GM12864 (cell line): ENCODE measurements at places on chromosomes 4 and X.
A peak's percentile ranks its signal among the peaks of the same experiment; 100 is the strongest.

DNA sequence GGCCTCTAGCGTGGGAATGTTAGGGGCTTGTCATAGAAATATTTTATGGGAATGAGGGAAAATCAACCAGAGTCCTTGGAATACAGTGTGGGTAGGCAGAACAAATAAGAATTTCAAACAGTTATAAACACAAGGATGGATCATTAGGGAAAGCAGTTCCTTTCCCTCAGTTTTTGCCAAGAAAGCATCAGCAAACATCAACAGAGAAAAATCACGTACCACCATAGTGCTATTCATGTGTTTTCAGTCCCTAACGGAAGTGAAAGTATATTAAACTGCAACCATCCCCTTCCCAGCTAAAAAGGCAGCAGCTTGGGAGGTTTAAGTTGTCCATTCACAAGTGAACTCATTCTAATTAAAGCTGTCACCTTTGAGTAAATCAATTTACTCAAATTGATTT, 334.4 kb upstream of the PCDH18 start:
- no peak for DNase-seq

DNA sequence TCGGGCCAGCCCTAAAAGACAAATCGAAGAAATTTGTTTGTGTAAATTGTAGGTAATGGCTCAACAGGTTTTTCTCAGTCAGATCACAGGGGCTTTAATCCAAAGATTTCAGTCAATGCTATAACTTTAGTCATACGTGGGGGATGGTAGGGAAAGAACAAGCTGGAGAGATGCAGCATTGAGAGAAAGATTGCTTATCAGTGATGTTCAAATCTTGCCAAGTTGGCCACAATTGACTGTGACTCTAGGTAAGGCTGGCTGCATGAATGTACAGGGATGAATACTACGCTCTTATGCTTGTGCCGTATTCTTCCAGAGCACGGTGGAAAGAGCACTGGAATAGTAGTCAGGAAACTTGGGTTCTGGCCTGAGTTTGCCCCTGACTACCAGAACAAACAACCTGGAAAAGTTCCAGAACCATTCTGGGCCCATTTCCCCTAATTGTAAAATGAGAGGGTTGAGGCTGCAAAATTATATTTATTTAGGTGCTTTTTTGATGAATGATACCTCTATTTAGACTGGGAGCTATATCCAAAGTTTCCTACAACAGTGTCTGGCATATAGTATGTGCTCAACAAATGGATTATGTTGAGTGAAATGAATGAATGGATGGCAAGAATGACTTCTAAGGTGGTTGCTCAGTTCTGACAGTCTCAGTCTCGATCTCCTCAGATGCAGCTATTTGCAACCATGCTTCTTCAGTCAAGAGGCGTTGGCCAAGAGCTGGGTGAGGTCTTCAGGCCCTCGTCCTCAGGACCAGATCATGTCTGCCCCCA, 44.4 kb downstream of the TSC22D3 start:
- no peak for DNase-seq

GRCh38 chr4:76589872-76590797, 155.1 kb downstream of the SHROOM3 start:
- DNase-seq: no peak

DNA sequence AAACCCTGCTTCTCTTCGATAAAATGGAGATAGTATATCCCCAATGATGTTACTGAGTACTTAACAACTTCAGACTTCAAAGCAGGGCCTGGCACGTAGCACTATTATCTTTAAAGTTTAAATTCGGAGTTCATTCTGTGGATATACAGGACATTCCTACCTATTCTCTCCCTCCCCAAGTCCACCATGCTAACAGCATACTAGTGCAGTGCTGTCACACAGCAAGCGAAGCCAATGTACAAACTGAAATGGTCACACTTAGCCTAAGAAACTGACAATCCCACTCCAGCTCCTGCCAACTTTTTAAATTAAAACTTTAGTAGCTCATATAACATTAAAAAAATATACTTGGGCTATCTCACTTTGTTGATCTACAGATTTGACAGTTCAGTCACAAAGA, 1.2 kb upstream of the DNAJB14 start:
- DNase-seq: no peak

GRCh38 chr4:152000518-152000917, 239.7 kb upstream of the GATB start:
- DNase-seq: no peak

DNA sequence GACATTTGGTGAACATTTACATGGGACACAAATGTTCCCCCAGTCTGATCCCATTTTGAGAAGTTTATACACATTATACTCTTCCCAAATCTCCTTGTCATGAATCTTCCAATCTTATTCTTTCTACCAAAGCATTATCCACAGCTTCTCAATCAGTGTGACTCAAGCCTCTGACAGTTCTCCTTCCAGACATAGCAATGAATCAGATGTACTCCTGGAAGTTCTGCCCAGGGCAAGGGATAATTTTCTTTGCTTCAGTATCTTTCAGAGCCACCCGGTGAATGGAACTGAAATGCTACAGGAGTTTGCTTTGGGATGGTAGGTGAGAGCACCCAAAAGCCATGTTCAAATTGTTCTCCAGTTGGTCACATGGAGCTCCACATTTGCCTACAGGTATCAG, 145.5 kb downstream of the ANXA5 start:
- DNase-seq: no peak

DNA sequence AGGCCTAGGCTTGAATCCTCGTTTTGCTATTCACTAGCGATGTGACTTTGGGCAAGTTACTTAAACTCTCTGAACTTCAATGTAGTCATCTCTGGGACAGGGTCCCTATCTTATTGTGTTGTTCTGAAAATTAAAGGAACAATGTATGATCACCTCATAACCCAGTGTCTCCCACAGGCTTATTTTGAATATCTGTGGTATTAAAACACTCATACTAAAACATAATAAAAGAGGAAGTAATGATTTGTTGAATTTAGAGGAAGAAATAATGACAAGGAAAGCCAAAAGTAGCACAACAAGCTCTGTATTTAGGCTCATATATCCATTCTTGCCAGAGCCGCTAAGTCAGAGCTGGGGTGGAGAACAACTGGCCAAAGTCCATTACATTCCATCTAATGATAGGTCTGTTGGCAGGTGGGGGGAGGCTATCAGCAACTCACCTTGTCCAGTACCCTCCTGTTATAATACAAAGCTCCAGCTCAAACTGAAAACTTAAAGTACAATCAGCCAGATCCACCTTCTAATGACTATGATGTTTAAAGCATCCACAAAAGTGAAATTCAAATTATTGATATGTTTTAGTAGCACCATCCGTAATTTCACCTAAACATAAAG, 64.5 kb upstream of the LSM6 start:
- DNase-seq: no peak

GRCh38 chrX:8390771-8391170, 73.9 kb upstream of the VCX3B start:
- no peak for DNase-seq

DNA sequence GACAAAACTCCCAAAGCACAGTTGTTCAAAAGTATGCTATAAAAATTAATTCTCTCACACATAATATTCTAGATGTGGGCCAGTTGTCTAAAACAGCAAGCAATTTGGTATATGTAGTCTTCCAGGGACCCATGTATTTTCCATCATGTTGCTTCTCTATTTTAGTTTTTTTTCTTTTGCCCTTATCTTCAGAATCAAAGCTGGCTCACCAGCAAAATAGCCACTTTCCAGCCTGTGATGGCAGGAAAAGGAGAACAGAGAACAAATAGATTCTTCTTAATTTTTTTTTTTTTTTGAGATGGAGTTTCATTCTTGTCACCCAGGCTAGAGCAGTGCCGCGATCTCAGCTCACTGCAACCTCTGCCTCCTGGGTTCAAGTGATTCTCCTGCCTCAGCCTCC, 680.8 kb upstream of the TENM3 start:
- no peak for DNase-seq

GRCh38 chrX:13651150-13651549, 1.8 kb upstream of the TCEANC start:
- DNase-seq: no peak

DNA sequence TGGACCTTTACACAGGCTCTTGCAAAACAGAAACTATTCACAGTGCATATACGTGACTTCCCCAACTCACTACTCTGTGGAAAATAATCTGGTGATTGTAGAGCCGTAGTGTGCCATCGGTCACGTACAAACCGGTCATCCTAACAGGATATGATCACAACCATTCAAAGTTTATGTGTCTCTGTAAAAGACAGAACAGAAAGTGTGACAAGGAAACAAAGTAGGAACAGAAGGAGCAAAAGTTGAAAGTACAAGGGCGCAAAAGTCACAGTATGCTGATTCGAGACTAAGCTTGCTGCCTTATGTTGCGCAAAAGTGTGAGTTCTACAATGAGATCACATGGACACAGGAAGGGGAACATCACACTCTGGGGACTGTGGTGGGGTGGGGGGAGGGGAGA, 18.6 kb downstream of the MEPE start:
- no peak for DNase-seq

DNA sequence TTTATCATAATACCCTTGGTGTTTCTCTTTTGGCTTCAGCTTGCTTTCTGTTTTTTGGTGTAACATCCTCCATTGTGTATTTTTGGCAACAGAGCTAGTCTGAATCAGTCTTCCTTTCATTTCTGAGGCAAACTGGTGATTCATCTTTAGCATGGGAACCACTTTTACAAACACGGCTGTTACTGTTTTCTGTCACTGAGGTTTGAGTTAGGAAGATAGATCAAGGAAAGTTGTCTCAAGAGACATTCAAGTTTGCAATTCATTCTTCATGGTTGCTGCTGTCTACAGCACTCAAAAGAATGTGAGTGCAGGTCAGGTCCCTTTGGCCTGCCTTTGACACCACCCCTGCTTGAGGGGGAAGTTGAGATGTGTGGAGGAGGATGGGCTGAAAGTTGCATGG, 36.3 kb downstream of the IL21 start:
- no peak for DNase-seq

- DNase-seq: peak; percentile 61
Measured at GRCh38 chr4:705278-706082, at the start of gene PCGF3. Gene PCGF3 (plus strand): TSS chr4:705832. CDS start chr4:733681, 27,849 bp downstream.

GRCh38 chr4:62948108-62948507, 1461.1 kb downstream of the TECRL start:
- DNase-seq: no peak

GRCh38 chr4:183332447-183332846, 10.2 kb upstream of the CLDN24 start:
- no peak for DNase-seq

DNA sequence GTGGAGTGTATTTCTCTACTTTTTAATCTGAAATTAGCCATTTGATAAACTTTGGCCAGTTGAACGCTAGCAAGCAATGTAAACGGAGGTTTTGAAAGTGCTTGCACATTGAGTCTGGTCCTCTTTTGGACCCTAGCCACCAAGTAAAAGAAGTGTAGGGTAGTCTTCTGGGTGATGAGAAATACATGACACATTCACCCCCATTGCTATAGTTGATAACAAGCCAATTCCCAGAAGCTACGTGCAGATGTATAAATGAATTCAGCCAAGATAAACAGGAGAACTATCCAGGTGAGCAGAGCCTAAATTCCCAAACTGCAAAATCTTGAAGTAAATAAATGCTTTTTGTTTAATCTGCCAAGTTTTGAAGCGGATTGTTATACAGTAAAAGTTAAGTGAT, 965.4 kb upstream of the GRIA3 start:
- no peak for DNase-seq

GRCh38 chrX:1341545-1342184, 5.1 kb downstream of the IL3RA start:
- no peak for DNase-seq

DNA sequence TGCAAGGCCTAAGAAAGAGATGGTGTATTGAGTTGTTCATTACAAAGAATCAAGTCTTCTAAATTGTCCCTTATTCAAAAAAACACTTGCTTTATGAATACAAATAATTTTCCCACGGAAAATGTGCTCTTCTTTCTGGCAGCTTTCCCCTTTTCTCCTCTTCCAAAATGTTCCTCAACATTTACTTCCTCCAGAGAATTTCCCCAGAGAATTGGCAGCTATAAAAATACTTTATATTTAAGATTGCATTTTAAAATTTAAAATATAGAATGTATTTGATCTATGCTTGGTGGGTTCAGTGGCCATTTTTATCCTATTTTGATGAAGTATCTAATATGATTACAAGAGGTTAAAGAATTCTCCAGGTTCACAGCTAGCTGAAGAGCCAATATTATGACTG, 521.0 kb downstream of the IQCM start:
- DNase-seq: no peak

DNA sequence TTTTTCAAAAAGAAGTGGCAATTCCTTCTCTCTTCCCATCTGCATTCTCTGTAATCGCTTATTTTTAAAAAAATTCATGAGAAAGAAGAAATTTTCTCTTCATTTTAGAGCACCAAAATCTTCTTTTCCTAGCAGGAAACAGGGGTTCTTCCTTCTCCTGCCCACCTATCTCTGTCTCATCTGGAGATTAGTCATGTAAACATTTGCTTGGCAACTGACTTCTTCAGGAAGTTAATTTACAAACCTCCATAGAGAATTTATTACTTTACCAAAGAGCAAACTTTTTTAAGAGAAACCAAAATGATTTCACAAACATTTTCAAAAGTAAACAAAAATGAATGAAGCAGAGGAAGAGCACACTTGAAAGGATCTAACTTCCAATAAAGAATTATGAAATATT, 13.5 kb downstream of the TTC29 start:
- no peak for DNase-seq

GRCh38 chrX:153438532-153438931, 7.3 kb downstream of the TREX2 start:
- no peak for DNase-seq

GRCh38 chr4:110967936-110968335, 345.1 kb upstream of the PITX2 start:
- no peak for DNase-seq

- DNase-seq: no peak
Measured at GRCh38 chr4:95018785-95019184, 261.0 kb downstream of the BMPR1B start.

- DNase-seq: no peak
Measured at GRCh38 chr4:8030121-8030781, 90.6 kb upstream of the AFAP1 start.

DNA sequence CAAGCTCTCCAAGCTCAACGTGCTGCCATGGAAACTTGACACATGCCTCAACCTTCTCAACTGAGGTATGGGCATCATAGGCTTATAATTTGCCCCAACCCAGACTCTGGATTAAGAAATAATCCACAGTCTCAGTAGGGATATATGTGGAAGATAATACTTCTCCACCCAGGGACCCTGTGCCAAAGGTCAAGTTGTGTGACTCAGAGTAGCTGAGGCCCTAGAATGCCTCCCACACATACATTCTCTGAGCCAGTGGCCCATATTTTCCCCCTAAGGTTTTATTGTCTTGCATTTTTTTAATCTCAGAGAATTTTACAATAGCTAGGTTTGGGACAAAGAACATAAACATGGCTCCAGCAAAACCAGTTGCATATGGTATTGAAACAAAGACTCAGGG, 283.1 kb downstream of the IDS start:
- no peak for DNase-seq

- no peak for DNase-seq
Measured at GRCh38 chr4:138249132-138249531, 7.0 kb upstream of the SLC7A11 start.

GRCh38 chr4:150888625-150889024, 126.5 kb downstream of the LRBA start:
- DNase-seq: no peak
